Activated naive CD4-positive, alpha-beta T cell treated with anti-CD3 and anti-CD28 coated beads for 36 hours (primary cell): ENCODE measurements at places on chromosomes 16 and 17. TPM values are rescaled to one million over a fixed set of nuclear protein-coding genes. Genes with fewer than 3 reads are reported as not detected.

Gene STAT5A
- 174 TPM for total RNA-seq

Gene PLCG2
- 13.4 TPM for total RNA-seq

Gene TP53TG3B
- not detected for total RNA-seq

Gene ACSM5
- total RNA-seq, result not detected

Gene TMEM238L
- not detected for total RNA-seq

Gene ATP2A3
- total RNA-seq, result 76.4 TPM

Gene GPR142
- total RNA-seq, result not detected
